ENCODE measurements at places on chromosomes 1 and 21.

DNA sequence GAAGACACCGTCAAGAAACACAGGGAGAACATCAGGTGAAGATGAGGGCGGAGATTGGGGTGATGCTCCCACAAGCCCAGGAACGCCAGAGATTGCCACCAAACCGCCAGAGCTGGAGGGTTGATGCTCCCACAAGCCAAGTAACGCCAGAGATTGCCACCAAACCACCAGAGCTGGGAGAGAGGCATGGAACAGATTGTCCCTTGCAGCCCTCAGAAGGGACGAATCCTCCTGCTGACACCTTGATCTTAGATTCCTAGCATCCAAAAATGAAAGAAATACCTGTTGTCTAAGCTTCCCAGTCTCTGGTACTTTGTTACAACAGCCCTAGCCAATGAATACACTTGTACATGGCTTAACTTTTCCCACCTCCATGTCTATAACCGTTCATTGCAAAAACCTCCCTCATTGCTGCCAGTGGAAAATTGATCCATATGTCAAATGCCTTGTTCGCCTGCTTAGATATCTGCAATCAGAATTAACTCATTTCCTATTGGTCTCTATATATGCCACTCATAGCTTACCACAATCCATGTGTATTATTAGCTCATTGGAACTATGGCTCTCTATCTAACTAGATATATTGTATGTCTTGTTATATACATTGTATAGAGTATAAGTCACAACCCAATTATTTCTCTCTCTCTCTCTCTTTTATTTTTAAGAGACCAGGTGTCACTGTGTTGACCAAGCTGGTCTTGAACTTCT lies 127.4 kb downstream of the ADSS2 start:
- no peak for DNase-seq

DNA sequence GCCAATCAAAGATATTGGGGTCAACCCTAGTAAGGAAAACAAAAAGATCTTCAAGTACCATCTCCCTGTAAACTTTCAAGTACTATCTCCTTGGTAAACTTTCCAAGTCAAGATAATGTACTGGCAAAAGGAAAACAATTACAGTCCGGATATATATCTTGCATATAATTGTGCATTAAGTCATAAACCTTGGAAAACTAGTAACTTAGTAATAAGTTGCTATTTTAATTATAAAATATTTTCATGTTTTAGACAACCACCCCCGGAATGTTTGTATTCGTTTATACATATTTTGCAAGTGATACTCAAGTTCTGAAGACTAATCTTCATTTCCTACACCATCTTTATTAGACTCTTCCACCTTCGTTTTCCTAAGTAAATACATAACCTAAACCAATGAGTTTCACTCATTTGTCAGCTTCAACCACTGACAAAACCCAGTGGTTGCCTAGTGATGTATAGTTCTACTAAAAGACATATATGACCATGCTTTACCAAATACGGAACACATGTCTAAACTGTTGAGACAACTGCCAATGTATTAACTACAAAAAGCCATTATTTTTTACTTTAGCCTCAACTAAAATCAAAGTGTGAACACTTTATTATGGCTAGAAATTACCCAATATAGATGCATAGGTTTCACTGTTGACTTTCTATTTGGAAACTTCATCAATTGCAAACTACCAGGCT lies 1.7 kb downstream of the AKT3 start:
- DNase-seq = no peak

DNA sequence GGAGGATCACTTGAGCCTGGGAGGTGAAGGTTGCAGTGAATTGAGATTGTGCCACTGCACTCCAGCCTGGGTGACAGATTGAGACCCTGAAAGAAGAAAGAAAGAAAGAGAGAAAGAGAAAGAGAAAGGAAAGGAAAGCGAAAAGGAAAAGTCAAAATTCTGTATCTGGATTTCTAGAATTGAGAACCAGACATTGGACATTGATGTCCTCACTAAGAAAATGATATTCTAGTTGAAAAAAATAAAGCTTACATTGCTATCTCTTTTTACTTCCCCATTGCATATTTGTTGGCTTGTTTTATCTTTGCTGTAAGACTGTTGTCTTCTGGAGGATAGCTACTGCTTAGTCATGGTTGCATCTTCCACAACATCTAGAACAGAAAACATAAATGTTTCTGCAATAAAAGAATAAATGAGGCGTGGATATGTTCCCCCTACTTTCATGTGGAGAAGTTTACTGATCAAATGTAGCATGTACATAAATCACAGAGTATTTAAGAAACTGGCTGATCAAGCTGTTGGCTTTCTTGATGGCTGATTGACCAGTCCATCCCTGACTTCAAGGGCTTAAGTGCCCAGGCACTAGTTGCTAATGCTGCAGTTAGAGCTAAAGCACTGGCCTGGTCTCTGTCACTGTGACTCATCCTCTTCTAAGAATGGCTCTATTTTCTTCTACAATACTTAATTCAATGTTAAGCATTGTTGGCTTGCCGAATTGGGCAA lies 17.7 kb downstream of the CD53 start:
- no peak for DNase-seq

DNA sequence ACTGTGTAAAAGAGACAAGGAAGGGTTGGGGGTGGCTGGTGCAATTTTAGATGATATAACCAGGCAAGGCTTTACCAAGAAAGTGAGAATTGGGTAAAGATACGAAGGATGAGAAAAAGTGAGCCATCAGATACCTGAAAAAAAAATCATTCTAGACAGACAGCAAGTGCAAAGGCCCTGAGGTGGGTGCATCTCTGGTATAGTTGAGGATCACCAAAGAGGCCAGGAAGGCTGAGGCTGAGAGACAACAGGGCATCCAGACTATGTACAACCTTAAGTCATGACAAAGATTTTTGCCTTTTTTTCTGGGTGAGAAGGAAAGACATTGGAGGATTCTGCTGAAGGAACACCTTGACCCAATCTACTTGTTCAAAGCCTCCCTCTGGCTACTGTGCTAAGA lies 29.9 kb downstream of the RXRG start:
- DNase-seq = no peak

Data from GM19239 (cell line).